ENCODE measurements at places on chromosomes 7 and 10.

- DNase-seq, result no peak
Observed at GRCh38 chr7:158022601-158023000, 565.0 kb downstream of the PTPRN2 start.

GRCh38 chr7:29988424-29989256 is 961 bp downstream of the SCRN1 start:
- DNase-seq, result peak; percentile 9

DNA sequence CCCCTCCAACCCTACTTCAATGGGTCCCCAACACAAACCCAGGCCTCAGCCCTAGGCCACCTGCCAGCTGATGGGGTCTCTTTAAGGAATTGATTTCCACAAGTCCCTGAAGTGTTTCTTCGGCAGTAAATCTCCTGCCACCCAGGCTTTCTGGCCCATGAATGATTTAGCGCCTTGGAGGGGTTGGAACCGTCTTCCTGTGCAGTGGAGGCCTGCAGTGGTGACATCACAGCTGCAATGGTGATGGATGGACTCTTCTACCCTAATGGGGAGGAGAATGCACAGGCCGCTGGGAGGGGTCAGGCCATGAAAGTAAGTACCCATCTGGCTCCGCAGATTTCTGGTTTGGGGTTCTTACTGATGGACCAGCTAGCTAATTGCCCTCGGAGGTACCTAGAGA is 163.8 kb downstream of the UBE2H start:
- no peak for DNase-seq

DNA sequence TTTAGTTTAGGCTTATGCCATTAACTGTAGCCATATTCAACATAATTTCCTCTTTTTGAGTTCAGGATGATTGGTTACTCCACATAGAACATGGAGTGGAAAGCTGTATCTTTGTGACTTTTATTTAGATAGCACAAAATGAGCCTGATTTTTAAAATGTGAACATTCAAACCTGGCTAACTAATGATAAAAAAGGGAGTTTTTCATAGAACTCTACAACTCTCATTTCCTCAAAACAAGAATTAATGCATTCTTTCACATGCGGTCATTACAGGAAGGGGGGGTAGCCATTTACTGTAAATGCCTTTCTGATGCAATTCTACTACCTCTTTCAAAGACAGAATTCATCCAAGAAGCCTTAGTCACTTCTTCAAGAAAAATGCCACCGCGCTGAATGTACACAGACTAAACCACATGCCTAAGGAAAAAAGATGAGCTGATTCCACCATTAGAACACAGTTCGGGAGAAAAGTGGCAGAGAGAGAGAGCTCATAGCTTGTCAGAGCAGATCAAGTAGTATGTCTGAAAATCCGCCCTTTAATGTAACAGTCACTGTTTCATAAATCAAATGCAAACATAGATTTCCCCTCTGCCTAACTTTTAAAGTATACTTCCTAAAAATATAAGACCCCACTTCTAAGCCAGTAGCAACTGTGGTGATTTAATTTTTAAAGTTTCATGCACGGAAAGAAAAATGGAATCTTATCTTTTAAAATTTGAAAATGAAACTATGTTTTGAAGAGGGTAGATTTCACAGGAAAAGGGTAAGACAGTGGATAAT is 226.4 kb upstream of the KLF14 start:
- peak; percentile 57 for DNase-seq

DNA sequence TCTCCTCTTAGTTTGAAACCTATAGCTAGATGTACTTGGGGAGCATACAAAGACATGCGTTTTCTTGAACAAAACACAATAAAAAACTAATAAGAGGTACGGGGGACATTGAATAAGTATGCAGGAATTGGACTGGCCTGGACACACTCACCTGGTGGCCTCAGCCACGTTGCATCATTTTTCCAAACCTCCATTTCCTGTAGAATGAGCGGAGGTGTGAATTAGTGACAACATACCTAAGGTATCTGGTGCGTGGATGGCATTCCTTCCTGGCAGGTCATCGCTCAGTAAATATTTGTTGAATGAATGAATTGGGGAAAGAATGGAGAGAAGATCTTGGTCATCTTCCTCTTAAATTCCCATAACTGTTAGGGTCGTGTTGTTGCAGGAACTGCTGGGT is 103.2 kb upstream of the CTBP2 start:
- DNase-seq, result no peak

GRCh38 chr10:89549510-89549909 is 14.1 kb upstream of the SLC16A12 start:
- DNase-seq, result no peak

DNA sequence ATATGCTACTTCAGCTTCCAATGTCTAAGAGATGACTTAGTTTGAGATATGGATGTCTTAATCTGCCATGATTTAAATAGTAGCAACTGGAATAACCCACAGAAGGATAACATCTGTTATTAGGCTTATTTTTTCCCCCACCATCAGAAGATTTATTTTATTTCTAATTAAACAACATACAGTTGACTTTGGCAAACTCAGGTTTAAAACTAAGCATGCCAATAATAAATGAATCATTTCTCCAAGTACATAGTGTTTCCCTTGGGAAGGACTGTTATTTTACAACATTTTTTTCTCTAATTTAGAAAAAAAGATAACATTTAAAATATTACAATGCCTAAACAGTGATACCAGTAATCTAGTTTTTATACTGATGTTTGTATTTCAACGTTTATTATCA is 58.4 kb downstream of the SFTPD start:
- no peak for DNase-seq

DNA sequence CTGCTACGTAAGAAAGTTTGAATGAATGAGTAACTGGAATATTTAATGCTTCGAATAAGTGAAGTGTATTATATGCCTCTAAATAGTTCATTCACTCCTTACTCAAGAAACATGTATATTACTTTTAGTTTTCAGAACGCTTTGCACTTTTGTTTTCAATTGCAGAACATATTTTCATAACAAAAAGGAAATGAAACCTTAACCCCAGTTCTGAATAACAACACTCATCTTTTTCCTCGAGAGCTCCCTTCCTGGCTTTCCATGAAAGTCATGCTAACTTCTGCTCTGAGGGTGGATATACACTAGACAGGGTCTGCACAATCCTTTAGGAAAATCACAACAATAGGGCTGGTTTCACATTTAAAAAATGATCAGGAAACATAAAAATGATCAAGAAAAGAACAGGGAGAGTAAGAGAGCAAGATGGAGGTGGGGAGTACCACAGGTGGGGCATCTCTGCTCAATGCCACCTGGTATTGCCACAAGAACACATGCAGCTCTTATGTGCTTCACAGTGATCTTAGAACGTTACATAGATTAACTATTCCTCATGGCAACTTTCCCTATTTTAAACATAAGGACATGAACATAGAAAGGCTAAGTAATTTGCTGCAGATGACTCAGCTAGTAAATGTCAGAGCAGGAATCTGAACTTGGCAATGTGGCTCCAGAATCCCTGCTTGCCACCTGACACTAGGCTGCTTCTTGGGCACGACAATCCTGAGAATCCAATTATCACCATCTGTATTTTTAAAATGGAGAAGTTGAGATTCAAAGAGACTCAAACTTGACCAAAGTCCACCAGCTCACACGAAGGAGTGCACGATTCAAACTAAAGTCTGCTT is 219.5 kb upstream of the AOAH start:
- DNase-seq, result no peak

DNA sequence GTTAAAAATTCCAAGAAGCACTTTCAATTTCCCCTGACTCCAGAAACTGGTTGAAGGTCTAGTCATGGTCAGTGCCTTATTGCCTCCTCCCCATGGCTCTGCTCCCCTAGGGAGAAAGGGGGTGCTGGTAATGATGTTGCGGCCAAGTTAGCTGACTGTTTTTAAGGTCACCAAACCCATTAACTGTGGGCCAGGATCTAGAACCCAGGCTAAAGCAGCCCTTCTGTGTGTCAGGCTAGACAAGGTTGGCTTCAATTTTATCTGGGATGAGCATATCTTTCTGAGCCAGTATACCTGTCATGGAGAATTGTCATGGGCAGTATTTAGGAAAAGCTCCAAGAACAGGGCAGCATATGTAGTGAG is 11.2 kb upstream of the HOXA13 start:
- no peak for DNase-seq

- DNase-seq, result no peak
Observed at GRCh38 chr7:90298145-90299038, 22.7 kb downstream of the FAM237B start.

Measured in activated T-cell treated with anti-CD3 and anti-CD28 coated beads, Interleukin-2, amount 50 U/mL, for 4 hours (primary cell).